ENCODE measurements at places on chromosomes 16 and 17.

DNA sequence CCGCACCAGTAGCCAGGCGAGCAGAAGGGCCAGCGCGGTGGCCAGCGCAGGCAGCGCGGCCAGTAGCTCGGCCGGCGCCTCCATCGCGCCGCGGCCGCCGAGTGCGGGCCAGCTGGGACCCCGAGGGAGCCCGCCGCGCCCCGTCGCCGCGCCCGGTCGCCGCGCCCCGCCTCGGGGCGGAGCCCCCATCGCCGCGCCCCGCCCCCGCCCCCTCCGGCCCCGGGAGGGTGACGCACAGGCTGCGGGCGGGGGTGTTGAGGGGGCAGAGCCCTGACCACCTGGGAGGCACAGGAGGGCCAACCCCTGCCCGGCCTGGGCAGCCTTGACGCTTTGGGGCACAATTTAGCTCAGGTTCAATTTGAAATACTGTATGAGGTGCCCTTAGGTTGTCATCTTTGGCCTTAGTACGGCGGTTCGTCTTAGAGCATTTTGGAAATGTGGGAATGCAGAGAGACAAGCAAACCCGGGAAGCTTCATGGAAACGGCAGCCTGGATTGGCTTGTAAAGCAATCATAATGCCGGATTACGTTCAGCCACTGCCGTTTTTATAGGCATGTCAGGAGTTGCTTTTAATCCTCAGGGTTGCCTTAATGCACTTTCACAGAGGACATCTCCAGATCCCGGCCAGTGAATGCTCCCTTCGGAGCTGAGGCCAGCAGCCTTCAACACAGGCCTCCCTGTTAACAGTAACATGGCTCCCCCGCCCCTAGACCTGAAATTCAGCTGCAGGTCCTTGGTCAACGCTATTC lies at the start of gene MXRA7:
MXRA7 (minus strand) TSS at position 103 of the 749 bp plus-strand sequence; CDS start at position 84, 19 bp downstream.
- peak; percentile 35 for DNase-seq

DNA sequence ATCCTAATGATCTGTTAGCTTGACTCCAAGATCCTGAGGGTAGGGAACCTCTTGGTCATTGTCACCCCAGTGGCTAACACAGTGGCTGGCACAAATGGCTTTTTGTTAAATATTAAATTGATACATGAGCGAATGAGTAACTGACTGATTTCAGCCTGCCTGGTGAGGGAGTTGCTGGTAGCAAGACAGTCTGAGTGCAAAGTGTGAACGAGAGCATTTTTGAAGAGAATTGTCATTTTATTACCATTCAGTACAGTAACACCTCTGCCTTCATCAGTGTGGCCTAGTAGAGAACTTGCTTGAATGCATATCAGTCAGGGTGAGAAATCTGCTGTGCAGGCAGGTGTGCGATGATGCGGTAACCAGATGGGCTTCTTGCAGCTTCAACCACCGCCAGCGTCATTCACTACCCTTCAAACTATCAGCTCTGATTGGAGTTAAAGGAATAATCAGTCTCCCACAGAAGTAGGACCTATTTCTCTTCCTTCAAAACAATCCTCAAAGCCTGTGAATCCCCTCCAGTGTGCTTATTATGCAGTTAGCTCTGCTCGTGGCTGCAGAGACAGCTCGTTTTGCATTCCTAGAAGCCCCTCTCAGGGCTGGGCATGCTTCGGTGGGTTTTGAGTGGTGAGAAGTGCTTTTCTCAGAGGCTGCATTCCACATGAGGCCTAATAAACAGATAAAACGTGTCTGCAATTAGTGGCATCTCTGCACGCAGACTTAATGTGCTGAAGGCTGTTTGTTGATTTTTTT lies 29.0 kb downstream of the HEXIM2 start:
- DNase-seq, result no peak

DNA sequence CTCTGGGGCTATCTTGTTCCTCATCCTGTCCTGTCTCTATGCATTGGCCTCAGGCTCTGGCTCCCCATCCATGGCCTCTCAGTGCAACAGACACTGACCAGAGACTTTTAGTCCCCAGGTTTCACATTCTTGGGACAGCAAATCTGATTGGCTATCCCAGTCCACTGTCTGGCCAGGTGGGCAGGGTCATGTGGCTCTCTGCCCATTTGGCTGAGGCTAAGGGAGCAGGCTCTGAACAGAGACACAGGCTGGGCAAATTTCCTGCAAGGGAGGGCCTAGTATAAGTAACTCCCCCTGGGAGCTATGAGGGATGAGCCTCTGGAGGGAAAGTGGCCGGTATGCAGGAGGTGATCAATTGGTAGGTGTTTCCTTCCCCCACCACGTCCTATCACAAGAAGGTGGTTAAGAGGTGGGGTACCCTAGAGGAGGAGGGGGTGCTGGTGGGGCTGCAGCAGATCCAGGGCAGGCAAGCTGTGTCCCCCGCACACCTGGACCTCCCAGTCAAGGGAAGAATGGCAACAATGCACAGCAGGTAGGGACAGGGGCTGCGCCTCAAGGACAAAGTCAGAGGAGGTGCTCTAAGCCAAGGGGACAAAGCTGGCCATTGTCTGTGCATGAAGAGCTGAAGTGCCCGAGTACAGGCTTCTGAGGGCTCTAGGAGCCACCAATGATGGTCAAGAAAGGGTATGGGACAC lies 13.2 kb downstream of the XYLT2 start:
- no peak for DNase-seq

GRCh38 chr16:84478172-84478947 lies 26.1 kb downstream of the MEAK7 start:
- no peak for DNase-seq

DNA sequence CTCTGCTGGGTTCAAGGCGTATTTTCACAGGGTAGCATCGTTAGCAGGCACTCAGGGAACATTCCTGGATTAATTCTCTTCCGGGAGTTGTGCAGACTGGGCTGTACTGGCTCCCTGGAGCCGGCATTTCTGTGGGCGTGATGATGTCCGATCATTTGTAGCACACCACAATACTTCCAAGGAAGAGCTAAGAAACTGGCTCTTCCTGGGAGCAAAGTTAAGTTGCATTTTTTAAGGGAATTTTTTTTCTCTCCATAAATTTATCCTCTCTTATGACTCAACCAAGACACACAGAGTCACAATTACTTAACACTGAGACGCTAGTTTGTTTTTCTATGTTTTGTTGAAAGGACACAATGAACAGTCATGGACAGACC lies 211.6 kb upstream of the FOXF1 start:
- no peak for DNase-seq

DNA sequence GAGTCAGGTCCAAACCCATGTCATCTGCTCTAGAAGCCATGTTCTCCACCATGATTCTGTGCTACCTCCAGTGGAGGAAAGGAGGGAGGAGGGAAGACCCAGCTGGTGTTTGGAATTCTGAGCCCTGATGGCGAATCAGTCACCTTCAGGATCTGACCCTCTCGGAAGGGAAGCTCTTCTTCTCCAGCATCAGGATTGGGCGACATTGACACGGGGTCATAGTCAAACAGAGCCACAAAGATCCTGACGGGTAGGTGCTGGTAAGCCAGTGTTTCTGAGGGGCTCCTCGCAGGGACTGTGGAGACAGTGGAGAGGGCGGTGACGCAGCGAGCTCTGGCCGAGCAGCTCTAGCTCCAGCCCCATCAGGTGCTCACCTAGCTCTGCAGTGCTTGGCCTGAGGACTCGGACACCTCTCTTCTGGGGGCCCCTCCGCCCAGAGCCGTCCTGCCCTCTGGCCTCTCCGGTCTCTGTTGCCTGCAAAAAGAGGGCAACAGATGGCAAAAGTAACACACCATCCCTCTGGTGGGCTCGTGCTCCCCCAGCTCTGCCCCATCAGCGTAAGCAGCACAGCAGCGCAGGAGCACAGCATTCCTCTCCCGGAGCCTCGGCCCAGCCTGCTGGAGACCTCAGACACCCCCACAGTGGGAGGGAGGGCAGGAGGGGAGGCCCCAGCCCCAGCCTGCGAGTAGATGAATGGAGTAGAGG lies 21.0 kb downstream of the TSPOAP1 start:
- DNase-seq, result no peak

GRCh38 chr17:44212507-44213402 lies 6.7 kb downstream of the UBTF start:
- DNase-seq, result no peak

- no peak for DNase-seq
Observed at GRCh38 chr16:73547552-73548403, 499.9 kb upstream of the ZFHX3 start.

GRCh38 chr17:36535669-36536081 lies 888 bp downstream of the PIGW start:
- DNase-seq, result no peak

- DNase-seq, result no peak
Observed at GRCh38 chr17:8284126-8284525, 4.3 kb upstream of the RANGRF start.
